ENCODE measurements at places on chromosomes 13 and 19.

DNA sequence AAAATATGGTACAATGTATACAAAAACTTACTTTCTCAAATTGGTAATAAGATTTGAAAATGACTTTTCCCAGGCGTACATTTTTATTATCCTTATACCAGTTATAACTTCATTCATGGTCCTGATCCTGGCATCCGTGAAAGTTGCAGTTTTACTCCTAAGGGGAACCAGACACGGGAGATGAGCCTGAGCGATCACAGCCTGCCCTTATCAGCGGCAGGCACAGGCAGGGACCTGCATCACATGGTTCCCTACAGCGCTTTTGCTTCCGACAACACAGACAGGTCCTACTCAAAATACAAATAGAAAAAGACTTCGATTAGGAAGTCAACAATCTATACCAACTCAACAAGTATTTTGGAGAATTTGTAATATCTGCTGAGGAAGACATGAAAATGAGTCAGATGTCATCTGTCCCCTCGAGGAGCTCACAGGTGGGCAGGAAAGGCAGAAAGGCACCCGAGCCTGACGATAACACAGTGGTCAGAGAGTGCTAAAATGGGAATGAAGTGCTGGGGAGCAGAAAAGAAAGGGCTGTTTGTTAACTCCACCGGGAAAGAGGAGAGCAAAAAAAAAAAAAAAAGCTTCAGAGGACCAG, 93.4 kb downstream of the ABCC4 start:
- H3K27ac ChIP-seq, result no peak overlapping the region
- DNase-seq, result no peak
- H3K27me3 ChIP-seq, result no peaks in the 10 kb centered on the region
- no peaks in the 10 kb centered on the region for H3K4me1 ChIP-seq

GRCh38 chr19:49592486-49593232, 1.7 kb downstream of the PRR12 start:
- peak; percentile 27 for DNase-seq
- H3K36me3 ChIP-seq, result peaks cover 16% of the 10 kb centered on the region
- H3K4me3 ChIP-seq, result peak overlapping the region; percentile 79
- peak overlapping the region; percentile 81 for H3K27ac ChIP-seq
- H3K27me3 ChIP-seq, result peaks cover 9% of the 10 kb centered on the region

GRCh38 chr13:111458739-111459138, 138.3 kb downstream of the TEX29 start:
- no peaks in the 10 kb centered on the region for H3K4me1 ChIP-seq
- H3K27ac ChIP-seq, result no peak overlapping the region
- no peaks in the 10 kb centered on the region for H3K36me3 ChIP-seq
- DNase-seq, result peak; percentile 0
- H3K27me3 ChIP-seq, result peaks cover 13% of the 10 kb centered on the region

DNA sequence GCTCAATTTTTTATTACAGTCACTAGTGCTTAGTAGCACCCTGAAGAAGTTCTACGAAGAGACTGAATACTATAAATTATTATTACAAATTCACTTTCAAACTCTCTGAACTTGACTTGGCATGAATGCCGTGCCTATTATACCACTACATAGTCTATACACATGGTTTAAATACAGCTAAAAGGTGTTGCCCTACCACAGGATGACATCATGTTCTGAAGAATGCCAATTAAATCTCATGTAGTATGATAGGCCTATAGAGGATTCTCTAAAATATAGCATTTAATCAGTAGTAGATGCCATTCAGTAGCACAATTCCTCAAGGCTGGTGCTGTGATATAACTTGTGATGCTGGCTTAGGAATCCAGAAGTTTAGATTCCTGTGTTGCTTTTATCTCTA, 16.7 kb upstream of the POSTN start:
- H3K36me3 ChIP-seq, result no peaks in the 10 kb centered on the region
- no peaks in the 10 kb centered on the region for H3K4me1 ChIP-seq
- no peak for DNase-seq
- H3K4me3 ChIP-seq, result no peak overlapping the region
- no peaks in the 10 kb centered on the region for H3K27me3 ChIP-seq

DNA sequence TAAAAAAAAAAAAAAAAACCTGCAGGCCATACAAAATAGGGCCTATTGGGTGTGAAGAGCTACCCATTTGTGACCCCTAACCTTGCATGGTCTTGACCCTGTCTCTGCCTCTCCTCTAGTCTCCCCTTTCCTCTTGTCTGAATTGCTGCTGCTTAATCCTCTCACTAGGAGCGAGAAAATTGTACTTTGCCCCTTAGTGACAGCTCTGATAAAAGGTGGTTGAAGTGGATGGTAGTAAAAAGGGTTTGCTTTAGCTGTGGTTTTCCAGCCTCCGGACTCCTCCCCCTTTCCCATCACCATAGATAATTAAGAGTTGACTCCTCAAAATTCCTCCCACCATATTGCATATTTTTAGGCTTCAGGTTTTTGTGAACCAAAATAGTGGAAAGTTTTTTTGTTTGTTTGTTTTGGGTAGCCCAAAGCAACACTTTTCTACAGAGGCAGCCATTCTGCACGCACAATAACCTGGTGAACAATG, 23.5 kb downstream of the ACTN4 start:
- H3K4me1 ChIP-seq, result peaks cover 86% of the 10 kb centered on the region
- no peaks in the 10 kb centered on the region for H3K27me3 ChIP-seq
- H3K27ac ChIP-seq, result no peak overlapping the region
- DNase-seq, result no peak

GRCh38 chr13:30108913-30109237, 198.5 kb downstream of the KATNAL1 start:
- H3K4me3 ChIP-seq, result no peak overlapping the region
- no peak overlapping the region for H3K27ac ChIP-seq
- H3K27me3 ChIP-seq, result peaks cover 10% of the 10 kb centered on the region
- no peaks in the 10 kb centered on the region for H3K36me3 ChIP-seq
- DNase-seq, result no peak

DNA sequence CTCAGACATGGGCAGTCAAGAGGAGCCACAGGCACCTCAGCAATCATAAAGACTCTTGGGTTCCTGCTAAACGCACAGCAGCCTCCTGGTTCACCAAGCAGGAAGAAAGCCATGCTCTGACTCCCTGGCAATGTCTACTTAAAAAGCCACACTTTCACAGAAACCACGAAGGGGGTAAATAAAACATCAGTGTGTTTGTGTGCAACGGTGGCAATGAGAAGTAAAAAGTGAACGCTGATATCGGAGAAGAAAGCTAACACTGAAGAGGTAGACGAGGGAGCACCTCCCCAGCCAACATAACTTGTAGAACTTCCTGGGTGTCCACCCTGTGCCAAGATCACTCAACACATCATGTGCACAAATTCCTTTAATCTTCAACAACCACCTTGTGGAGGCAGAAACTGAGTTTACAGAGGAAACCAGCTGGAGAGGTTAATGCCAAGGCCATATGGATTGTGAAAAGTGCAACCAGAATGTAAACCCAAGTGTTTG, 30.2 kb downstream of the HSPH1 start:
- peaks cover 17% of the 10 kb centered on the region for H3K27me3 ChIP-seq
- no peak overlapping the region for H3K27ac ChIP-seq
- no peak for DNase-seq
- peaks cover 35% of the 10 kb centered on the region for H3K36me3 ChIP-seq

GRCh38 chr19:5837761-5838352, 1.6 kb downstream of the FUT6 start:
- H3K4me1 ChIP-seq, result peaks cover 2% of the 10 kb centered on the region
- H3K27ac ChIP-seq, result no peak overlapping the region
- no peak overlapping the region for H3K4me3 ChIP-seq
- H3K27me3 ChIP-seq, result no peaks in the 10 kb centered on the region

- H3K4me1 ChIP-seq, result peaks cover 25% of the 10 kb centered on the region
- no peak for DNase-seq
- H3K27ac ChIP-seq, result peak overlapping the region; percentile 93
These were observed 744 bp downstream of the ZNF805 start for GRCh38 chr19:57241176-57241575.

GRCh38 chr13:36858290-36858689, 39.3 kb downstream of the RFXAP start:
- peaks cover 18% of the 10 kb centered on the region for H3K27me3 ChIP-seq
- H3K27ac ChIP-seq, result no peak overlapping the region
- no peaks in the 10 kb centered on the region for H3K36me3 ChIP-seq
- no peak for DNase-seq

- no peak overlapping the region for H3K4me3 ChIP-seq
- peaks cover 12% of the 10 kb centered on the region for H3K36me3 ChIP-seq
- peaks cover 73% of the 10 kb centered on the region for H3K4me1 ChIP-seq
- peak; percentile 65 for DNase-seq
These were observed 3.3 kb upstream of the NAPA start for GRCh38 chr19:47518139-47518538.

DNA sequence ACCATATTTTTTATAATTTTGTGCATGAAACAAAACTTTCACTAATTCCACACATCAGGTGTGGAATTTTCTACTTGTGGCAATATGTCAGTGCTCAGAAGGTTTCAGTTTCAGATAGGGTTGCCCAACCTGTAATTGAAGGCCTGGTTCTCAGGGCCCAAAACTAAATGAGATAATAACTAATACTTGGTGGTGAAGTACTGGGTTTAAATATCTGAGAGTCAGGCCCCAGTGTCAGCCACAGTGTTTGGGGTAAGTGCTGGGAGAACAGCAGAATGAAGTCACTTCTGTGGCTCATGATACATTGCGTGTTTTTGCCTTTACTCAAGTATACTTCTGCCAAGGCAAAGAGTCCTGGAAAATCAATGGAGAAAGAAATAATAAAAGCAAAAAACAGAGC, 5.6 kb downstream of the SAFB start:
- peaks cover 79% of the 10 kb centered on the region for H3K4me1 ChIP-seq
- H3K36me3 ChIP-seq, result peaks cover 84% of the 10 kb centered on the region
- DNase-seq, result no peak
- no peaks in the 10 kb centered on the region for H3K27me3 ChIP-seq
- H3K27ac ChIP-seq, result peak overlapping the region; percentile 19
- H3K4me3 ChIP-seq, result no peak overlapping the region

DNA sequence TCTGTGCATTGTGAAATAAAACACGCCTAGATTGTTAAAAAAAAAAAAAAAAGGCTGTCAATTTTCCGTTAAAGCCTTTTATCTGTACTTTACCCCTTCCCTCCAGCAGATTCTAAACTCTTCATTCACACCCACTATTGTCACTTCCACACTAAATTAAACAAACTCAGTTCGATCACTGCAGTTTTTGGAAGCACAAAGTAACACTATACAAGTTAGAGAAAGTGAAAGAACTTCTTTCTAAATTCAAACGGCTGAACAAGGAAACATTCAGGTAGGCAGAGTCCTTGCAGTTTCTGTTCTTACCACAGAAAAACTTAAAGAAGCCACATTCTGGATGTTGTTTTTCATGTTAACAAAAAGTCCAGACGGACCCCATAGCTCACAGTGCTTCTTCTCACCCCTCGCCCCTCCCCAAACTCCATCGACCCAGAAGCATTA, 27.5 kb upstream of the UBE2L5 start:
- no peaks in the 10 kb centered on the region for H3K27me3 ChIP-seq
- peaks cover 28% of the 10 kb centered on the region for H3K4me1 ChIP-seq
- H3K27ac ChIP-seq, result peak overlapping the region; percentile 98
- no peak for DNase-seq
- peak overlapping the region; percentile 83 for H3K4me3 ChIP-seq

DNA sequence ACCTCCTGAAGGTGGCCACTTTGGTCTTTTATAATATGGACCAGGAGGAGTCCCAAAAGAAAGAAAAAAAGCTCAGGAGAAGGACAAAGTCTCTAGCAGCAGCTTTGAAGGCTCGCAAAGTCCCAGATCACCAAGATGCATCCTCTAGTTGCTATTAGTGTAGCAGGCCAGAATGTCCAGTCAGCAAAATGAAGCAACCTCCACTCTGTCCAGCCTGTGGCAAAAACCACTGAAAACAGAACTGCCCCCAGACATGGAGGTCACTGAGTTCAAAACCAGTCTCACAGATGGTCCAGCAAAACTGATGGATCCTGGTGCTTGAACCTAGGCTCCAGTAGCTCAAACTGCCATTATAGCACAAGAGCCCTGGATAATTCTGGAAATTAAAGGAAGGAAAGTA, 10.4 kb downstream of the LILRB4 start:
- no peak for DNase-seq
- no peak overlapping the region for H3K4me3 ChIP-seq
- no peaks in the 10 kb centered on the region for H3K36me3 ChIP-seq
- no peak overlapping the region for H3K27ac ChIP-seq
- H3K4me1 ChIP-seq, result no peaks in the 10 kb centered on the region
- peaks cover 4% of the 10 kb centered on the region for H3K27me3 ChIP-seq

- H3K27ac ChIP-seq, result no peak overlapping the region
- H3K36me3 ChIP-seq, result no peaks in the 10 kb centered on the region
- no peak for DNase-seq
- no peaks in the 10 kb centered on the region for H3K4me1 ChIP-seq
- no peak overlapping the region for H3K4me3 ChIP-seq
- no peaks in the 10 kb centered on the region for H3K27me3 ChIP-seq
These were observed 249.0 kb downstream of the TSHZ3 start for GRCh38 chr19:31100206-31100590.

DNA sequence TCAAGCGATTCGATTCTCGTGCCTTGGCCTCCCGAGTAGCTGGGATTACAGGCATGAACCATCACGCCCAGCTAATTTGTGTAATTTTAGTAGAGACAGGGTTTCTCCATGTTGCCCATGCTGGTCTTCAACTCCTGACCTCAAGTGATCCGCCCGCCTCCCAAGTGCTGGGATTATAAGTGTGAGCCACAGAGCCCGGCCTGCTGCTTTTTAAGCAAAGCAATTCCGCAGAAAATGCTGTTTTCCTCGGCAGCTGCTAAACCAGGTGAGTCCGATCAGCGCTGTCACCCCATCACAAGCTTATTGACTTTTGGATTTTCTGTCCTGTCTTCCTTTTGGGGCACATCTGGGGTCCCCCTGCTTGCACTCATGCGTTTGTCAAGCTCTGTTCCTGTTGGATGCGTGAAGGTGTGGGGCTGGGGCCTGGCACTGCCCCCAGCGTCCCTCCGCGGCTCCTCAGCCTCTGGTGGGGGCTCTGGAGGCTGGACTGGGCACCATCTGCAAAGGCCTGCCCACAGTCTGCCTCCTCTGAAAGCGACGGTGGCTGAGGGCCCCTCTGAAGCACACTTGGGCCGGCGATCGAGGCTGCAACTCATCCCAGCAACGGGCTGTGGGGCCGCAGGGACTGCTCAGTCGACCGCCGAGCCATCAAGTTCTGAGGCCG, 25.7 kb downstream of the CEBPG start:
- H3K27me3 ChIP-seq, result no peaks in the 10 kb centered on the region
- DNase-seq, result no peak
- no peak overlapping the region for H3K27ac ChIP-seq
- H3K36me3 ChIP-seq, result no peaks in the 10 kb centered on the region
- H3K4me3 ChIP-seq, result no peak overlapping the region

GRCh38 chr13:51643105-51643881, 59.0 kb downstream of the WDFY2 start:
- no peak for DNase-seq
- no peak overlapping the region for H3K4me3 ChIP-seq
- peaks cover 38% of the 10 kb centered on the region for H3K4me1 ChIP-seq
- H3K36me3 ChIP-seq, result peaks cover 8% of the 10 kb centered on the region

DNA sequence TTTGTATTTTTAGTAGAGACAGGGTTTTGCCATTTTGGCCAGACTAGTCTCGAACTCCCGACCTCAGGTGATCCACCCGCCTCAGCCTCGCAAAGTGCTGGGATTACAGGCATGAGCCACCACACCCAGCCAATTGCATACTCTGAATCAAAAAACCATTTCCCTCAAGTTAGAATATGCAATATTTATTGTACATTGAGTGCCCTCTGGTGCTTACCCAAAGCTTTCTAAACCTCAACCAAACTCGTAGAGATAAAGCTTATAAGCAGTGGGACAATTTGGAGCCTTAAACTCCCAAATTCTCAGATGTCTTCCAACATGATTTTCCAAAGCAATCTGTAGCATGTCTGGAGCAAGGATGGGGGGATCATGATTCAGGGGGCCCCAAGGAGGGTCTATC, 22.4 kb downstream of the RFXAP start:
- H3K4me1 ChIP-seq, result no peaks in the 10 kb centered on the region
- no peaks in the 10 kb centered on the region for H3K27me3 ChIP-seq
- DNase-seq, result no peak
- peaks cover 7% of the 10 kb centered on the region for H3K36me3 ChIP-seq
- H3K27ac ChIP-seq, result no peak overlapping the region

All from activated CD4-positive, alpha-beta memory T cell treated with anti-CD3 and anti-CD28 coated beads, Interleukin-2, amount 10 ng/mL, durations not matched to agents 7 days and 5 days (primary cell).